ENCODE measurements at places on chromosomes 4 and X.

DNA sequence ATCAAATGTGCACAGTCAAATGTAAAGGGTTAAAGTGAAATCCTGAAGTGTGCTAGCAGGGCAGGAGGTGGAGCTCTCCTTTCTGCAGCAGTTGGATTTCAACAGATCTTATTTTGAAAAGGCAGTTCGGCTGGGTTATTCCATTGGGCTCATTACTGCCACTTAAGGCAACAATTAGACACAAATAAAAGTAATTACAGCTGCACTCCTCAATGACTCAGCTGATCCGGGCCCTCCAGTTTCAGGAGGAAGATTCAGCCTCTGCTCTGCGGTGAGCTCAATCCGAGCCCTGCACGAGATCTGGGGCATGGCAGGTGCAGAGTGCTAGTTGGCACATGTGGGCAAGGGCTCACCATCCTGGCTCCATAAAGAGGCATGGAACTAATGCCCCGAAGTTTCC, 85.4 kb downstream of the PHKA2 start:
- DNase-seq = no peak

- DNase-seq = no peak
These were observed 225.2 kb upstream of the PGRMC2 start for GRCh38 chr4:128512767-128513322.

DNA sequence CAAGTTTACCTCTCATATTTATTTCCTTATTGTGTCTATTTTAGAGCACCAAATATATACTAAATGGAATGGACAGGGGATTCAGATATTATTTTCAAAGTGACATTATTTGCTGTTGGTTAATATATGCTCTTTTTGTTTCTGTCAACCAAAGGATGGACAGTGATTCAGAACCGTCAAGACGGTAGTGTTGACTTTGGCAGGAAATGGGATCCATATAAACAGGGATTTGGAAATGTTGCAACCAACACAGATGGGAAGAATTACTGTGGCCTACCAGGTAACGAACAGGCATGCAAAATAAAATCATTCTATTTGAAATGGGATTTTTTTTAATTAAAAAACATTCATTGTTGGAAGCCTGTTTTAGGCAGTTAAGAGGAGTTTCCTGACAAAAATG, 6.2 kb downstream of the FGB start:
- DNase-seq = no peak

DNA sequence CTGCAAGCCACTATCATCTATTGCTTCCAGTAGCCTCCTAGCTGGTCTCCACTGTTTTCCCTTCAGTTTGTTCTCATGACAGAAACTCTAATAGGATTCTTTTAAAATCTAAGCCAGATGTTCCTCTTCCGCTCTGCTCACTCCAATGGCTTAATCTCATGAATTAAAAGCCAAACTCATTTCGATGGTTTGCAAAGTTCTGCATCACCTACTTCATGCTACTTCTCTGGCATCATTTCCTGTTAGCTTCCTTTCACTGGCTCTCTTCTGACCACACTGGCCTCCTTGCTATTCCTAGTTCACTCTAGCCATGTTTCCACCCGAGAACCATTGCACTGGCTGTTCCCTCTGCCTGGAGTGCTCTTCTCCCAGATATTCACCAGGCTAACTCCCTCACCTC, 102.0 kb upstream of the LSM6 start:
- no peak for DNase-seq

GRCh38 chrX:72026341-72027023, 105.2 kb downstream of the RTL5 start:
- no peak for DNase-seq

DNA sequence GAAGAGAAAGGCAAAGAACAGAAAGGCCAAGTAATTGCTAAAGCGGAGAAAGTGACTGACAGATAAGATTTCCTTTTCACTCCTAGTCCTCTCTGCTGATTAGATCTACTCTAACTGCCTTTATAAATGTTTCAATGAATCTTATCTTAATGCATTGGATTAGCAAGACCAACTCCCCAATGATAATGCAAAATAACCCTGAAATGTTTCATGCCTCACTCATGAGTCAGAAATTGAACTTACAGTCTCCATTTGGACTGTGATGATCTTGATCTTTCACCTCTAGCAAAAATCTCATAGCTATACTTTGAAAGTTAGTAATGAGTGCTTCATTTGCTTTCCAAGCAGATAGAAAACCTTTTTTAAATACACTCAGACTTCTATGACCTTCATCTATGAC, 26.5 kb downstream of the SLC10A7 start:
- DNase-seq = no peak

All from NCI-H510A (cell line).